ENCODE measurements at places on chromosomes 11 and 22.

DNA sequence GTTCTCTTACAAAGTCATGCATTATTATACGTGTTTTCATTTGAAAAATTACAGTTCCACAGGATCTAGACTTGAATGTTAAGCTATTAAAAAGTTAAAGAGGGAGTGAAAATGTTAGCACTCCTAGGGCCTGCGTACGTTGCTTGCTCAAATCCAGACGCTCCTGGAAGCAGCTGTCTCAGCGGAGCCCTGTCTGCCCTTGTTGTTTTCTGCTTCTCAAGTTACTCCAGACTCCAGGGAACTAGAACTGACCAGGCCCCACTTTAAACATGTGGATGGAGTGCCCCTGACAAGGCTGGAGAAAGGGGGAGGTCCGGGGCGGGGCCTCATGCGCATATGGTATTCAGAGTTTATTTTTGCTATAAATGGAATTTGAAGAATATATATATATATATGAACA, 9.6 kb downstream of the PARVB start:
- DNase-seq = no peak

- no peak for DNase-seq
Measured at GRCh38 chr11:32400670-32401369, 34.5 kb downstream of the WT1 start.

- no peak for DNase-seq
Measured at GRCh38 chr11:12179019-12179418, 68.6 kb downstream of the MICAL2 start.

DNA sequence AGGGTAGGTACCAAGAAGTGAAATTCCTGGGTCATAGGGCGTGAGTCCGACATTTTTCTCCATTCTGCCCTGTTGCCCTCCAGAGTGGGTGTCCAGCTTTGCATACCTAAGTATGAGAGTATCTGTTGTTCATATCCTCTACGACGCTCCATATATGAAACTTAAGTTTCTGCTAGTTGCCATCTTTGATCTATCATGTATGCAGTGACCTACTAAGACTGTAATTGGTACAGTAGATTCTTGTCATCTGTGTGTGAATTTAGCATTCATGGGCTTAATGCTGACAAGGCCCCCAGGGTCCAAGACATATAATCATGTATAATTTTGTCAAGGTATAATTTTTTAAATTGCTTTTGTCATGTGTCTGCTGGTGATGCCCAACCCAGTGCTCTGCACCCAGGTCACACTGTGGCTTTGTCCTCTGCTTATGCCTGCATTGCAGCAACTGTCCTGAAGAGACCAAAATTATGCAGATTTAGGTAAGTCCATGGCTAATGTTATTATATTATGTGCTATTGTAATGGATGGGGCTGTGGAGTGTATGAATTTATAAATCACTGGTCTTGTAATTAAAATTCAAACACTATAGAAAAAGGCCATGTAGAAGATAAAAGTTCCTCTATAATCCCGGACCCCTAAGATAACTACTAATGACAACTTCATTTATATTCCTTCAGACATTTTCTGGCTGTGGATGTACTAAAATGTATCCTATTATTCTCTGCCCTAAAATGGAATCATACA, 12.2 kb downstream of the NEAT1 start:
- DNase-seq = no peak

DNA sequence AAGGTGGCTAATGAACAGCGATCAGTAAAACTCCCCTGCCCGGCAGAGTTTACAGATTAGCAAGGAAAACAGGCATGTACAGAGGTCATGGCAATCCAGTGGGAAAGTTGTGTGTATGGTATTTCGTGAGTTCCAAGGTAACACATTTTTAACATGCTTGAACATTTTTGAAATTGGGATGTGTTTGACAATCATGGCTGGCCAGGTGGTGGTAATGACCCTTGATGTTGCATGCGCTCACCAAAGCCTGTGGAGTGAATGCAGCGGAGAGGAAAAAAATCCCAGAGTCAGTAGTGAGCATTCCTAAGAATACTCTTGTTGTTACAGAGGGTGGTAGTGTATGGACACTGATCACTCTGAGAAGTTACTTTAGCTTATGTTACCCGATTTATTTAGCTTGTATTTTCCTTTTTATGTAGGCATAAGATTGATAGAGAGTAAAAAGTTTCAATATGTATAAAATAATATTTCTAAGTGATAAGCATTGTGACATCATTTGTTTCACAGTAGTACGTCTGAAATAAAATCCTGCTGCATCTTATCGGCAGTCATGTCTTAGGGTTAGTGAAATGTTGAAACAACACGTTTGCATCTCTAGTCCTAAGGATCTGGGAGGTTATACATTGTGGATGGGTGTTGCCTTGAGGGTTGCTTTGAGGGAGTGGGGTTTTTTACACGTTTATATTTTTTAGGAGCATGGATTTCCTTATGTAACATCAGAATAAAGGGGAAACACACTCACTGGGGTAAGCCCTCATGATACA, 8.7 kb downstream of the TEAD1 start:
- no peak for DNase-seq

GRCh38 chr11:15773476-15774387, 582.6 kb downstream of the SOX6 start:
- no peak for DNase-seq

- DNase-seq = no peak
Measured at GRCh38 chr22:40487663-40488249, 117.4 kb downstream of the SGSM3 start.

GRCh38 chr11:131601586-131601985, 231.2 kb downstream of the NTM start:
- DNase-seq = no peak

GRCh38 chr11:3950996-3951660, 95.7 kb downstream of the STIM1 start:
- DNase-seq = no peak

- DNase-seq = no peak
Measured at GRCh38 chr22:20607157-20607907, 99.9 kb downstream of the MED15 start.

DNA sequence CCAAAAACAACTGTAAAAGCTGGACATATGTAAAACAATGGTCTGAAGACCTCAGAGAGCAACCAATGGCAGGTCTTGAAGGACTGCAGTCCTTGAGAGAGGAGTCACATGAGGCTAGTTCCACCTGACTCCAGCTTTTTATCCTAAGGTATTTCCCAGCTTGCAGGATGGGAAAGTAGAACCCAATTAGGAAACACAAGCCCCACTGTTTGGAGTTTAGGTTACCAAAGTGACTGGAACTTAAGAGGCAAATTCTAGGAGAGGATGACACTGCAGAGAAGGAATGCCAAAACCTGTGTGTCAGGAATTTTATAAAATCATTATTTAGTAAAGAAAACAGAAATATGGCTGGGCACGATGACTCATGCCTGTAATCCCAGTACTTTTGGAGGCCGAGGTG, 18.4 kb downstream of the OR2AT4 start:
- DNase-seq = no peak

DNA sequence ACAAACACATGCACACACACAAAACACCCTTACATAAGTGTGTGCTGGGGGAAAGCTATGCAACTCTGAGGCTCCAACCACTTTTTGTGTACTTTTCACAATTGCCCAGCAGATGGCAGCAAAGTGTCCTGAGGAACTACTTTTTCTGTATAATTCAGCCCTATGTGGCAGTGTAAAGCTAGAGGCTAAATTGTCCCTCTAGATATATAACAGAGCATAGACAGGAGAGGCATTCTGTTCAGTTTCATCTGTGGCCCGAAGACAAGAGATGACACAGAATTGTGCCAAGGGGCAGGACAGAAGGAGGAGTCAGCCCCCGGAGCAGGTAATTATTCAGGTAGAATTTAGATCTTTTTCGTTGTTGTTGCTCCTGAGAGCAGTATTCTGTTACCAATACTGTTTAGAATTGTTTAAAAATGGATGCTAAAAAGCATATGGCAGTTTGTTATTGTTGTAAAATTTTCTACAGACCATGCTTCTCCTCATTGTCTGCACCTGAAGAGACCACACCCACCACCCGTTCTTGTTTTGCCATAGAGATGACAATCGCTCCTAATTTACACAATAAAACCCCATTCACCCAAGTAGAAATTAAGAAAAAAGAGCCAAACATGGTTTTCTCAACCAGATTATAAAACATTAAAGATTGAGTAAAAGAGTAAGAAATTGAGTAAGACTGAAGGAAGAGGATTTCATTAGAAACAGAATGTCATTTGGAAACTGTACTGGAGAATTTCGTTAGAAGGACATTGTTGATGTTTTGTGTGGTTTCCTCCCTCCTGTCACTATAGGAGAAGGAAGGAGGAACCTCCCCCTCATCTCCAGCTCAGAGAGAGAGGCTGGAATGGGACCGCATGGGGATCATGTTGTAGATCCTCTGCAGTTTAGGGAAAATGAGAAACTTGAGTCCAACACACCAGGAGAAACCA, 14.5 kb upstream of the MS4A7 start:
- peak; percentile 5 for DNase-seq

GRCh38 chr11:77115181-77115611, 12.6 kb downstream of the OMP start:
- DNase-seq = no peak

DNA sequence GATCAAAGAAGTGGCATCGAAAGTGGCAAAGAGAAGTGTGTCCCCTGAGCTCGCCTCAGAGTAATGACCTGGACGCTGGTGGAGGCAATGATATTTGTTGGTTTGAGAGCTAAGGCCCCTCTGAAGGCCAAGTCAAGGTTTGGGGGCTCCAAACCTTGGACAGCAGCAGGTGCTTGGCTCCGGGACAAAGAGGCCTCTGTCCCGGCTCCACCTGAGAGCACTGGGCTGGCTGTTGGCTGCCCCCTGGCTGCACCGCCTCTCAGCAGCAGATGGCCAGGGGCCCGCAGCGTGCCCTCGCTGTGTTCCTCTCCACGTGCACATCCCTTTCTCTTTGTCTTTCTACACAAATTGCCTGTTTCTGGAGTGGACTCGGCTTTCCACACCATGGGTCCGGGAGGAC, 301.3 kb downstream of the NTM start:
- no peak for DNase-seq

DNA sequence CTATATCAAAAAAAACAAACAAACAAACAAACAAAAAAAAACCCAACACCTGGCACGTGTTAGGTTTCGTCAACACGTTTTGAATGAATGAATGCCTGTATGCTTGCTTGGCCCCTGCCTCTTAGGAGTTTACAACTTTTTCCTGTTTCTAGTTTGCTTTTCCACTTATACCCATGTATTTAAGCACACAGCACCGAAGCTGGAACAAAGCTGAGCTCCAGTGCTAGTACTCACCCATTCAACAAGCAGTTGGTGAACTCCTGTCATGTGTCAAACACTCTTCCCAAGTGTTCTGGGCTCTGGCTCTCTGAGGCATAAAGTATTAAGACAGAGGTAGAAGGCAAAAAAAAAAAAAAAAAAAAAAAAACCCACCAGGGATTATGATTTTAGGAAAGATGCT, 599.3 kb downstream of the BUD13 start:
- DNase-seq = no peak

DNA sequence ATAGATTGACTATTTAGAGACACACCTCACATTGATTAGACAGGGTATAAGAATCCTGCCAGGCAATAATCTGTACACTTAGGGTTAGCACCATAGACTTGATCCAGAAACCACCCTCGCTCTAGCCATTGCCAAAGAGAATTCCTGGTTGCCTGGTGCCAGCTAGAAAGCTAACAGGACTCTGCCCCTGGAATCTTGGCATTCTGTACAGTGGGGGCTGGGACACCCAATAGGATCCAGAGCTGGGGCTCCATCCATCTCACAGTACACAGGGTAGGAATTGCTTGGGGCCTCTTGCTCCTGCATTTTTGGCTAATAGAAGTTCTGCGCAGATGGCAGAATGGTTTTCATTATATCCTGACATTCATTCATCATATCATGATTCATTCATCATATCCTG, 3.0 kb upstream of the APLNR start:
- DNase-seq = no peak

GRCh38 chr11:107682171-107682570, 29.7 kb downstream of the SLN start:
- no peak for DNase-seq

GRCh38 chr11:33329705-33330329, 72.6 kb downstream of the HIPK3 start:
- DNase-seq = peak; percentile 17

GRCh38 chr11:24297461-24297860, 199.4 kb upstream of the LUZP2 start:
- DNase-seq = no peak

GRCh38 chr22:27097506-27097905, 440.1 kb downstream of the MIAT start:
- no peak for DNase-seq

GRCh38 chr22:46150034-46150654, at the start of gene PPARA:
Gene PPARA (plus strand): TSS chr22:46150526. CDS start chr22:46198384, 47,858 bp downstream.
- peak; percentile 88 for DNase-seq

- DNase-seq = no peak
Measured at GRCh38 chr11:32430568-32431381, 4.6 kb downstream of the WT1 start.

GRCh38 chr11:73240190-73240781, 22.2 kb downstream of the P2RY2 start:
- DNase-seq = no peak

DNA sequence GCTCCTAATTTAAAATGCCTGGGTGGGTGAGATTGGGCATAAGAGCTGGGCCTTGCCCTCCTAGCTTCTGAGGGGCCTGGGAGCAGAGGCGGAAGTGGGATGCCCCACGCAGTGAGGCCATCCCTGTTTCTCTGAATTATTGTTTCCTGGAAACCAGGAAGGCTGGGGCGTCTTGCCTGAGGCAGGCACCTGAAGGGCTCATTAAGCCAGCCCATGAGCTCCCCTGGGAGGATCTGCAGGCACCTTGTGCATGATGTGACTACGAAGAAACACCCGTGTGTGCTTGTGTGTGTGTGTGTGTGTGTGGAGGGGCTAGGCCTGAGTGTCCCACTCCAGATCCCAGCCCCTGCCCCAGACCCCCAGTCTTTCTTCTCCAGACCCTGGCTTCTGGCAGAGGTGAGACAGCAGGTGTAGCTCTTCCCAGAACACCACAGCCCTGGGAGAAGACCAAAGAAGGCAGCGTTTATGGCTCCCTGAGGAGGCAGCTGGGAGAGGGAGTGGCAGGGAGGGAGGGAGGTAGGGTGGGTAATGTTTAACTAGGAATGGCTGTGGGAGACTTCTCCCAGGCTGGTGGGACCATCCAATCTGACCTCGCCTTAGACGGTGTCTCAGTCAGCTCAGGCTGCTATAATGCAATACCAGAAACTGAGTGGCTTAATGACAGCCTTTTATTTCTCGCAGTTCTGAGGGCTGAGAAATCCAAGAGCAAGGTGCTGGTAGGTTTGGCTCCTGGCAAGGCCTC, 2.1 kb upstream of the BATF2 start:
- DNase-seq = no peak

Data from T-helper 2 cell treated with Interferon-gamma antibody and Interleukin-4, amounts not matched to agents 5 μg/mL and 100 μg/mL, for 36 hours (primary cell).